Stomach (tissue), 19 donors: ENCODE measurements at places on chromosomes 3 and 15. TPM values are rescaled to one million over a fixed set of nuclear protein-coding genes. Genes with fewer than 3 reads are reported as not detected.

DNA sequence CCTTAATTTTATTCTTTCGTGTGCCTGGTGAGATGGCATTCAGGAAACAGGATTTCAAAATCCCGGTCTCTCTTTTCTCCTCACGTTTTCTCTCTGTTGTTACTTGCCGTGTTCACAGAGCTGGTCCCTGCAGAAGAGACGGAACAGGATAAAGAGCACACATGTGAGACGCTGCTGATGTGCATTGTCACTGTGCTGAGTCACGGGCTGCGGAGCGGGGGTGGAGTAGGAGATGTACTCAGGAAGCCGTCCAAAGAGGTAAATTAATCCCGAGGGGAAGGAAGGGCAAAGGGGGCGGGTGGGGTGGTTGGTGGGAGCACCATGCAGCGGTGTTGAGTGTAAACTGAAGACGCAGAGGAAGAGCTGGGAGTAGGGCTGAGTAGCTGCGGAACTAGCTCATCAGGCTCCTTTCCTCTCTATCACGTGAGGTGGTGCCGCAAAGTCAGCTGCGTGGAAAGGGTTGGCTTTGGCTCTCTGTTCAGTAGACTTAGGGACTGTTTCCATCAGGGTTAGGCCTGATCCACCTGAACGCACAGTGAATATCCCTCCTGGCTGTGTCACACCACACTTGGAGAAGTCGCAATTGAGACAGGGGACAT, 164.8 kb upstream of the BHLHE40 start:
- DNase-seq = peak; percentile 28

- DNase-seq = no peak
Observed at GRCh38 chr3:17339132-17339575, 403.3 kb downstream of the TBC1D5 start.

GRCh38 chr3:151813799-151814198, at the start of gene AADAC:
Gene AADAC (plus strand): TSS chr3:151814116. CDS start chr3:151814163, 47 bp downstream.
- no peak for DNase-seq

DNA sequence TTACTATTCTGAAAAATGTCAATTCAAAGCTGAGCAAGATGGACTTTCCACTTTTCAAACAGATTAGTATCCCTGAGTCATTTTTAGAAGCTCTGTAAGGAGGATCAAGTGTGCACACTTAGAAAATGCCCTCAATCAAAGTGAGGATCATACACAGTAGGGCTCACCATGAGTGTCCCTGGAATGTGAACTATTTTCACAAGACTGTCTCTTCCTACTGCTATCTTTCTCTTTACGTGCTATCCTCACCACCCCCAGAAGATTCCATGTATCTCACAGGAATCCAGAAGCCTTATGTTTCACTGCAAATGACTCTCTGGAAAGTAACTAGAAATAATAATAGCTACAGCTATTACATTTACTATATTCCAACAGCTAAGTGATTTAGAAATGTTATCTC, 349.9 kb upstream of the TGFBR2 start:
- DNase-seq = no peak

DNA sequence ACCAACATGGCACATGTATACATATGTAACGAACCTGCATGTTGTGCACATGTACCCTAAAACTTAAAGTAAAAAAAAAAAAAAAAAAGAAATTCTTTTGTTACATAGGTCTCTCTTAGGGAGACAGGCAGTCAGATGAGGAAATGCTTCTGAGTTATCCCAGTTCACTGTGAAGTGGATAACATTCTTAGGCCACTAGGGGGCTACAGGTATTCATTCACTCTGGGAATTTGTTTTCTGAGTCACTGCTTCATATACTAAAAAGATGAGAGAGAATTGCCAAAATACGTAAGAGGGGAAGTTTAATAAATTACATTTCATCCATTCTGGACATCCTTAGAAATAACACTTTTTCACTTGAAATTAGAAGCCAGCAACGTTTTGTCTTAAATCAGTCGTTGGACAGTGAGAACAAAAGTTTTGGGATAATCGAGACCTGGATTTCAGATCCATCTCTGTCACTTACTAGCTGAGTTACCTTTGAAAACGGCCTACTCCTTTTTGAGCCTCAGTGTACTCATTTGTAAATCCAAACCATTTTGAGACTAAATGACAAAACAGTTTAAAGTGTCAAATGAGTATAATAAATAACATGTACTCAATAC, 738.4 kb upstream of the ALCAM start:
- peak; percentile 64 for DNase-seq

The RPN1 gene
- total RNA-seq = 178 TPM

DNA sequence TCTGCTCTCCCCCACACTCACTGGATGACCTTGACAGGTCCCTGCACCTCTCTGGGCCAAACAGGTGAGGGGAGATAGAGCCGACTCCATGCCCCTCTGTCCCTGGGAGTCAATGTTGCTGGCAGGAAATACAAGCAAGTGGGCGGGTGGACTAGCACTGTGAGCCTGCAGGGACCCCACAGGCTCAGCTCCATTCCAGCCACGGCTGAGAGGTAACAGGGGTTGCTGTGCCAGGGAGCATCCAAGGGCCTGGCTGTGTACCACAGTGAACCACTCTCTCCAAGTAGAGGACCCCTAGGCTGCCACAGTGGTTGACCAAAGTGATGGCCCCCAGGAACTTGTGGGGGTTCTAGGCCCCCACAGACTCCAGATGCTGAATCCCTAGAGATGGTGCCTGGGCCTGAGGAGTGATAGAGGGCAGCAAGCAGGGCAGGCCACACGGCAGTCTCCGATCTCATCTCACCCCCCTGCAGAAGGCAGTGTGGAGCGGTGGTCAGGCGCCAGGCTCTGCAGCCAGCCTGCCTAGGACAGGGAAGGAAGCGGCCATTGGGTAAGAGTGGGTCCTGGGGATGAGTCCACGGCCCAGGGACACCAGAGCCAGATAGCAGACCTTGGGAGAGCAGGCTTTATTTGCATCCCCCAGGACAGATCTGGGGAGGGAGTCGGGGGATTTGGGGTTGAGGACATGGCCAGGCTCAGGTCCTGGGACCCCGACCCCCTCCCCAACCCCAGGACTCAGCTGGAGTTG, 3.2 kb downstream of the TNNC1 start:
- no peak for DNase-seq

DNA sequence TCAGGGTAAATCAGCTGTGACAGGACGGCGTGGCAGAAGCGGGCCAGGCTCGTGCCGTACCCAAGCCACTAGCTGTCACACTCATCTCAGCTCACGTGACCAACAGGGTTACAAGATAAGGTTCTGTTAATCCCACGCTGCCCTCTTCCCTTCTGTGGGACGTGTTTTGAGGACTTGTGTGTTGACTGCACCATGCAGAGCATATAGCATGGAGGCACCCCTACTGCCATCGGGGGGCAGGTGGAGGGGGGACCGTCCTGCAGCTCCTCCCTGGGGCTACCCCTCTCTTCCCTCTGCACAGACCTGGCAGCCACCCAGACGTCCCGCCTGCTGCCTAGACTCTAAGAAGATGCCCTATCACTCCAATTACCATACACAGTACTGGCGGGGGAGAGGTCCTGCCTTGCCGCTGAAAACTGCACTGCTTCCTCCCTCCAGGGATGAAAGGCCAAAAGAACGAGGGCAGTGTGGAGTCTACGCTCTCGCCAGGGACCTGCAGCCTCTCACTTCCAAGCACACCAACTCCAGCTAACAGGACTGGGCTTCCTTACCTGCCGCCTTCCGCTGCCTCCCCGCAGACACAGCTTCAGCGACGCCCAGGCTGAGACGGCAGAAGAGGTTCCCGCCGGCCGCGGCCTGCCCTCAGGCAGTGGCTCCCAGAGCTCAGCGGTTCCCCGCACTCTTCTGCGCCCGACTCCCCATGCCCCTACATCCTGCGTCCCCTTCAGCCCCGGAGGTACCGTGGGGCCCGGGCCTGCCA, at the start of gene TNK2:
Gene TNK2, minus strand, starts transcription at position 618 of the 760 bp plus-strand sequence. CDS start 19,963 bp downstream, outside the sequence.
- DNase-seq = peak; percentile 51

GRCh38 chr15:38504680-38505467, 50.9 kb downstream of the FAM98B start:
- DNase-seq = no peak
